Omental fat pad (tissue), 4 donors: ENCODE measurements at places on chromosomes 2 and 18.

DNA sequence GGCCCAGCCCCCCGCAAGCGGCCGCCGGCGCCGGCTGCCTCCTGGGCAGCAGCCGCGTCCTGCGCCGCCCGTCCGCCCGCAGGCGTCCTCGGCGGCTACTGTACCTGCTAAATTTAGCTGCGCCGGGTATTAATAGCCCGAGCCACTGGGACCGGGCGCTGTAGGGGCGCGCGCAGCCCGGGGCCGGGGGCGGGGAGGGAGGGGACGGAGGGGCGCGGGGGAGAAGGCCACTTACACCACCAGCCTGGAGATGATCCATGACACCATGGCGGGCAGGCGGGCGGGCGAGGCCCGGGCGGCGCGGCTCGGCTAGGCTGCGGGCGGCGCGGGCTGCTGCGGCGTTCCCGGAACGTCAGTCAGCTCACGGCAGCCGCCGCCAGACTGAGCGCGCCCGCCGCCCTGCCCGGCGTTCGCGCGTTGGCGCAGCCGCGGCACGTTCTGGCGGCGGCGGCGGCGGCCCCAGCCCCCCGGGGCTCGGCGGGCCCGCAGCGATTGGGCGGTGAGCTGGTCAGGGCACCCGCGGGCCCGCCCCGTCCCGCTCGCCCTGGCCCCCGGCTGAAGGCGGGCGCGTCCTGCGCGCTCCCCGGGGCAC is at the start of gene REEP1:
TSS of gene REEP1 (minus strand) at position 383 of the 592 bp plus-strand sequence. CDS start at position 267, 116 bp downstream.
- no peak for DNase-seq

DNA sequence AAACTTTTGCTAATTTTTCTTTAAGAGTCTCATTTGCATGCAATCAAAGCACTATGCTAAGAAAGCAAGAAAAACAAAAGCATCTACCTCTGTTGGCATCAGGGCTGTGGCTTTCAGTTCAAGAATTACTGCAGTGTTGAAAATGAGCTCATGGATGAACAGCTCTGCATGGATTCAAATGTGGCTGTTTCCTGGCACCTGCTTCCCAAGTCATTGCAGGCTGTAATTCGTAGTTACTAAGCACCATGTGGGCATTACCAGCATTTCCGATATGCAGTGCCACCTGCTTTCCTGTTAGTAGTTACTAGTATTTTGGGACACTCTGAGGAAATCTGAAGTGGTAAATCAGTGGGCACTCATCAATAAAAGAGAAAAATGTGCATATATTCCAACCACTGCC is 37.8 kb upstream of the FAM110C start:
- DNase-seq, result no peak

GRCh38 chr18:66764230-66764629 is 160.3 kb upstream of the CDH19 start:
- no peak for DNase-seq

DNA sequence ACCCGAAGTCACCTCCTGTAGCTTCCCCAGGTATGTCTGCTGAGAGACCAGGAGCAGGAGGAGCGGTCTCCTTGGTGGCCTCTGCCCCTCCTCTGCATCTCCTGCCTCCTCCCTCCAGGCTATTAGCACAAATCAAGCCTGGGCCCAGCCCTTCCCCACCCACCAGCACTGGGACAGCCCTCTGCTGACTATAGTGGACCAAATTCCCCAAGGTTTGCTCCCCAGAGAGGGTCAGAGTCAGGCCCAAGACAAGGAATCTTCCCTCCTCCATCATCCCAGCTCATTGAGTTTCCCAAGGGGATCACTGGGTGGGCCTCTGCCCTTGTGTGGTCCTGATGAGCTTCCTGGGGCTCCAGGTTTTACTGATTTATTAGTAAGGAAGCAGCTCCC is 62.1 kb downstream of the EMILIN2 start:
- DNase-seq, result no peak
